ENCODE measurements at places on chromosomes 11 and 22.

- DNase-seq = no peak
These were observed 38.1 kb upstream of the PRDM11 start for GRCh38 chr11:45108070-45109064.

DNA sequence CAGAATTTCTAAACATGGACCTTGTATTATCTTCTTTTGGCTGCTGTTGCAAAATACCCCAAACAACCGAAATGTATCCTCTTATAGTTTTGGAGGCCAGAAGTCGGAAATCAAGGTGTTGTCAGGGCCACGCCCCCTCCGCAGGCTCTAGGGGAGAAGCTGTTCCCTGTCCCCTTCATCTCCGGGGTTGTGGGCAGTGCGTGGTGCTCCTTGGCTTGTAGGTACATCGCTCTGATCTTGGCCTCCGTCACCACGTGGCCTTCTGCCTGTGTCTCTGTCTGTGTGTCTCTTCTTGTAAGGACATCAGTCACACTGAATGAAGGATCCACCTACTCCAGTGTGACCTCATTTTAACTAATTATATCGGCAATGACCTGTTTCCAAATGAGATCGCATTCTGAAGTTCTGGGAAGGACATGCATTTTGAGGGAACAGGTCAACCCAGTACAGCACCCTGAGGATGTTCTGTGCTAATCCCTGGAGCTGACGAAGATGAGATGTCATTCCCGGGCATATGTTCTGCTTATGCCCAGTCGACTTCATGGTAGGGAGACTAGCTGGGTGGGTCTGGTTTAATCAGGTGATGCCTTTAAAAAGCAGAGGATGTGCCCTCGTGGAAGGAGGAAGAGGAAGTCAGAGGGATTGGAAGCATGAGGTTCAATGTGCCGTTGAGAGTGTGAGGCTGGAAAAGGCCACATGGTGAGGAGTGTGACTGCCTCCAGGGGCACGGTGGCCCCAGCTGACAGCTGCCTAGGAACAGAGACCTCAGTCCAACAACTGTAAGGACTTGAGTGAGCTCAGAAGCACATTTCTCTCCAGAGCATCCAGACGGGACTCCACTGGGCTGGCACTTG lies 531.1 kb downstream of the TBC1D22A start:
- DNase-seq = no peak

DNA sequence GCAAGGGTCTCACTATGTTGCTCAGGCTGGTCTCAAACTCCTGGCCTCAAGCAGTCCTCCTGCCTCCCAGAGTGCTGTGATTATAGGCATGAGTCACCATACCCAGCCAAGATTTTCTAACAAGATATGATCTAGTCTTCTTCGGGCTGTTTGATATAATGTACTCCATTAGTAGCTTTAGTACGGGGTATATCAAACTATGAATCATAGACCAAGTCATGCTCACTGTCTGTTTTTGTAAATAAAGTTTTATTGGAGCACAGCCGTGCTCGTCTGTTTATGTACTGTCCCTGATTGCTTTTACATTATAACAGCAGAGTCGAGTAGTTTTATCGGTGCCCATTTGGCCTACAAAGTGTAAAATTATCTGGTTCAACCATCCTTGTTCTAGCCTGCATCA lies 43.9 kb upstream of the GRIK4 start:
- DNase-seq = no peak

GRCh38 chr11:64318766-64319761 lies 1.1 kb downstream of the PRDX5 start:
- no peak for DNase-seq

- no peak for DNase-seq
These were observed 37.8 kb downstream of the TSPAN18 start for GRCh38 chr11:44764583-44764982.

- peak; percentile 91 for DNase-seq
These were observed at the start of gene TPP1 for GRCh38 chr11:6619004-6619745. TPP1 (minus strand) TSS chr11:6619422; CDS start chr11:6619400, 22 bp downstream.

- no peak for DNase-seq
These were observed 25.1 kb downstream of the APOL3 start for GRCh38 chr22:36135306-36135980.

GRCh38 chr11:15932417-15932816 lies 423.9 kb downstream of the SOX6 start:
- DNase-seq = no peak

- DNase-seq = no peak
These were observed 30.2 kb upstream of the CRYBB3 start for GRCh38 chr22:25169278-25170031.

- no peak for DNase-seq
These were observed 257.1 kb downstream of the BUD13 start for GRCh38 chr11:116515664-116516184.
